ENCODE measurements at places on chromosomes 12 and 14.

DNA sequence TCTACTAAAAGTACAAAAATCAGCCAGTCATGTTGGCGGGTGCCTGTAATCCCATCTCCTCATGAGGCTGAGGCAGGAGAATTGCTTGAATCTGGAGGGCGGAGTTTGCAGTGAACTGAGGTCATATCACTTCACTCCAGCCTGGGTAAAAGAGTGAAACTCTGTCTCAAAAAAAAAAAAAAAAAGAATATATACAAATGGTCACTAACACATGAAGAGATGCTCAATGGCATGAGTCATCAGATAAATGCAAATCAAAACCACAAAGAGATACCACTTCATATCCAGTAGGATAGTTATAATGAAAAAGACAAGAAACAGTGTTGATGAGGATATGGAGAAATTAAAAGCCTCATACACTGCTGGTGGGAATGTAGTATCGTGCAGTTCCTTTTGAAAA lies 33.6 kb upstream of the METAP2 start:
- DNase-seq: peak; percentile 5

GRCh38 chr12:46473634-46474329 lies 101.2 kb upstream of the SLC38A2 start:
- DNase-seq: peak; percentile 84

GRCh38 chr12:45827974-45828373 lies 98.5 kb downstream of the ARID2 start:
- DNase-seq: no peak

GRCh38 chr12:100632445-100632892 lies 59.0 kb downstream of the GAS2L3 start:
- no peak for DNase-seq

GRCh38 chr12:94092516-94093241 lies 55.7 kb upstream of the PLXNC1 start:
- DNase-seq: peak; percentile 96

GRCh38 chr12:125148316-125148715 lies 83.1 kb downstream of the AACS start:
- DNase-seq: no peak

GRCh38 chr14:70842851-70843462 lies 33.6 kb upstream of the MAP3K9 start:
- no peak for DNase-seq

DNA sequence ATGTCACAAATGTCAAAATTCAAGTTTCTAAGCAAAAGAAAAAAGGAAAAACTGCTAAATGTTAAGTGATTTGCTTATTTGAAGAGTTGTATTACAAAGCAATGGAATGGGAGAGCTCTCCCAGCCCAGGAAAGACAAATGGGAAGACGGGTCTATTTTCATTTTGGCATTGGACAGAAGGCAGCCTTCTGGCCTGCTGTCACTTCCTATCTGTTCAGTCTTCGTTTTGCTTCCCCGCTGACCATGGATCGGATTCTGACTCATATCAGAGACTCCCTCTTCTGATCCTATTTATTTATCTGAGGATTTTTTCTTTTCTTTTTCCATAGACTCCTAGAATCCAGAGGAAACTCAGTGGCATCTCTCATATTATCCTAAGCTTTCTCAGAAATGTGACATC lies 634.9 kb downstream of the DIO2 start:
- DNase-seq: no peak

GRCh38 chr14:101357559-101358319 lies 203.6 kb upstream of the DIO3 start:
- DNase-seq: no peak

DNA sequence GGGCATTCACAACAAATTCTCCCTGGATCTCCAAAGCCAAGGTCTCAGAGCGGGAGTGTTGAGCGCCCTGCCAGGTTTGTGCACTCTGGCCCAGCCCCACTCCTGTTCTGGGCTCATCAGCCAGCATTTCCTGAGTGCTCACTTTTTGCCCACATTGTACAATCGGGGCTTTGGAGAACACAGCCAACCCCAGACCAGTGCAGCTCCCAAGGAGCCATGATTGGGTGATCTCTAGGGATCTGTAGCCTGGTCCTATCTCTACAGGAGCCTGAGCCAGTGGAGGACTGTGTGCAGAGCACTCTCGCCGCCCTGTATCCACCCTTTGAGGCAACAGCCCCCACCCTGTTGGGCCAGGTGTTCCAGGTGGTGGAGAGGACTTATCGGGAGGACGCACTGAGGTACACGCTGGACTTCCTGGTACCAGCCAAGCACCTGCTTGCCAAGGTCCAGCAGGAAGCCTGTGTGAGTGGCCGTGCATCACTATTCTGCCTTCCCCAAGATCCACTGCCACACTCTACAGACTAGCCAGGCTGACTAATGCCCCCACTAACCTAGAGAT lies 2.8 kb downstream of the ARHGEF40 start:
- no peak for DNase-seq

GRCh38 chr14:31484754-31485153 lies 3.1 kb downstream of the GPR33 start:
- no peak for DNase-seq

DNA sequence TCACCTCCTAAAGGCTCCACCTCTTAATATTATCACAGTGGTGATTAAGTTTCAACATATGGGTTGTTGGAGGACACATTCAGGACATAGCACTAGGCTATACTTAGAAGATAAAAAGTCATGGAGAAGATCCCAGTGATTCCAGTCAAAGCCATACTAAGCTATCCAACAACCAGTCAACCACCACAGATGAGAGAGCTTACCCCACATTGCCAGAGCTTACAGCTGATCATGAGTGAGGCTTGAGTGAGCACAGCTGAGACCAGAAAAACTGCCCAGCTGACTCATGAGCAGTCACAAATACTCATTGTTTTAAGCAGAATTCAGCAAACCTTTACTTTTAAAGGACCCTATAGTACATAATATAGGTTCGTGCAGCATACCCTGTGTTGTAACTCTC lies 85.1 kb downstream of the DRAM1 start:
- no peak for DNase-seq

DNA sequence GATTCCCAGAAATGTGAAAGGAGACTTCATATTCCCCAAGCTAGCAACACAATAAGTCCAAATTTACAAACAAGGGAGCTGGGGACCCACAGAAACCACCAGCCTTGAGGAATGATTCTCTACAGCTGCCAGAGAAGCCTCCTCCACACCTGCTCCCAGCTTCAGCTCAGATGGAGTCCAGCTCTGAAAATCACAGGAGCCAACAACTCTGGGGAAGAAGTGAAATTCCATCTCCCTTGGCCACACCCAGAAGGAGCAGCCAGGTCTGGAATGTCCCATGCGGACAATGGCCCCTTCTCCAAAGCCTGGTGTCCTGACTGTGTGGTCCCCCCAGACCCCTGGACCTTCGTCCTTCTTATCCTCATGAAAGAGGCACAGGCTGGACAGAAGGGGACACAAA lies 45.4 kb downstream of the SYNE3 start:
- DNase-seq: no peak

DNA sequence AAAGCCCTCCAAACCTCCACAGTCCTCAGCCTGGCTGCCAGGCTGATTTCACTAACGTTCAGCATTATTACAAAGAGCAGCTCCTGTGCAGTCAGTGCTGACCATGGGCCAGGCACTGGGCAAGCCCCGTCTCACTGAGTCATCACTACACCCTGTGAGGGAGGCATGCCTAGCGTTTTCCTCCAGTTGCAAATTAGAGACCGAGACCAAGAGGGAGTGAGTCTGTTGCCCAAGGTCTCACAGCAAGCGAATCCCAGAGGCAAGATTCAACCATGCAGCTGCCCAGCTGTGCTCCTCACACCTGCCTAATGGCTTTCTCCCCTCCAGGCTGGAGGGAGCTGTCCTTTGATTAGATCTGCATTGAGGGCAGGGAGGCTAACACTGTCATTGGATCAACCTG lies 229.3 kb upstream of the LHX5 start:
- no peak for DNase-seq

DNA sequence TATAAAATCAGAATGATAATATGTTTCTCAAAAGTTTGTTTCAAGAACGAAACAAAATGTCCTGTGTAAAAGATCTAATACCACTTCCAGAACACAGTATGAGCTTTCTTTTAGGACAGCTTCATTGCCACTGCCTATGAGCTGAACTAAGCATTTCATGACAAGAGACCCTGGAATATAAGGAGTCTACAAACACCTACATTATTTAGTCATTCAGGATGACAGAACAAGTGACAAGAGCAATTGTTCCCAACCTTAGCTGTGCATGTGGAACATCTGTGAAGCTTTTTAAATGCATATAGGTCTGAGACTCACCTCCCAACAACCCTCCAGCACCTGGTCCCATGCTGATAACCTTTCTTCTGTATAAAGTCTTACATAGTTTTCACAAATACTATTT lies 103.1 kb upstream of the GARIN6 start:
- DNase-seq: no peak

DNA sequence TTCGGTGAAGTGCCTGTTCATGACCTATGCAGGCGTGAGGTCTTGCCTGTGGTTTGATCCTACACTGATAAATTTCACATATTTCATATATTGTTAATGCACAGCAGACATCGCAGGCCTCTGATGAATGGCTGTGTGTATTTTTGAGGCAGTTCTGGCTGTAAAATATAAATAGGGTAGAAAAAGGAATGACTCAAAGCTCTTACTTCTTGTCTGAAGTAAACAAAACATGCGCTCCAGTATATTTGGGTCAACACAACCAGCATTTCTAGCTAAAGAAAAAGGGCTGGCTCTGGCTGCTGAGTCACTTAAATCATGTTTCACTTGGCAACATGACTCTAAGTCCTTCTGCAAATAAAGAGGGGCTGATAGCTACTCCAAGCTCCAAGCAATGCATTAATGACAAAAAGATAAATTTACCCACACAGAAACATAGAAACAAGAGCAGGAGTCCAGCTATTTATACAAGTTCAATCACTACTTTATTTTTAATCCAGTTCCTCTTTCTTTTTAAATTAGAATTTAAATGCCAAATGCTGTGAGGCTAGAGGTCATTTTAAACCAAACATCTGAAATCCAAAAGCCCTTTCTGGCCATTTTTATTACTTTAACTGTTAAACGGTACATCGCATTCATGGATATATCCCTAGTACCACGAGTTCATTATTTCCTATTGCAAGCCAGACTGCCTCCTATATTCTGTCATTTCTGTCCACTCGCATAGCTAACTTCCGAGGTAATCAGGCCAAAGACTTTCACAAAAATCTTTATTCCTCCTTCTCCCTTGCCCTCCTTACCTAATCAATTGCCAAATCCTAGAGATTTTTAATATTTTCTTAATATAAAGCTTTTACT lies 54.3 kb upstream of the TMCC3 start:
- peak; percentile 57 for DNase-seq

- DNase-seq: no peak
These were observed 234.2 kb upstream of the RGS6 start for GRCh38 chr14:71698027-71698426.

DNA sequence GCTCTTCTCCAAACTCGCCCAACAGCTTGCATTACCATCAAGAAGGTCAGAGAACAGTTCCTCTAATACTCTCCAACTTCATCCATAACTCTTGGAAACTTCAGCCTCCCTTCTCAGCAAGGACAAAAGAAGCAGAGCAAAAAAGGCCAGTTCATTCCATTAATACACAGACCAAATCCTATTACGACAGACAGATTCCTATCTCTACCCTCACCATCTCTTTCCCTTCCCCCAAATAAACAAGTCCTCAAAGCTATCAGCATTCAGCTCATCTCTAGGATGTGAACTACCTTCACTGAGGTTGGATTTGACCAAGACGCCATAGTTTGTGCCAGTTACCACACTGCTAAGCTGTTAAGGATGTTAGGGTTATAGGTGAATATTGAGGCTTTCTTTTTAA lies 25.2 kb downstream of the SINHCAF start:
- DNase-seq: no peak

DNA sequence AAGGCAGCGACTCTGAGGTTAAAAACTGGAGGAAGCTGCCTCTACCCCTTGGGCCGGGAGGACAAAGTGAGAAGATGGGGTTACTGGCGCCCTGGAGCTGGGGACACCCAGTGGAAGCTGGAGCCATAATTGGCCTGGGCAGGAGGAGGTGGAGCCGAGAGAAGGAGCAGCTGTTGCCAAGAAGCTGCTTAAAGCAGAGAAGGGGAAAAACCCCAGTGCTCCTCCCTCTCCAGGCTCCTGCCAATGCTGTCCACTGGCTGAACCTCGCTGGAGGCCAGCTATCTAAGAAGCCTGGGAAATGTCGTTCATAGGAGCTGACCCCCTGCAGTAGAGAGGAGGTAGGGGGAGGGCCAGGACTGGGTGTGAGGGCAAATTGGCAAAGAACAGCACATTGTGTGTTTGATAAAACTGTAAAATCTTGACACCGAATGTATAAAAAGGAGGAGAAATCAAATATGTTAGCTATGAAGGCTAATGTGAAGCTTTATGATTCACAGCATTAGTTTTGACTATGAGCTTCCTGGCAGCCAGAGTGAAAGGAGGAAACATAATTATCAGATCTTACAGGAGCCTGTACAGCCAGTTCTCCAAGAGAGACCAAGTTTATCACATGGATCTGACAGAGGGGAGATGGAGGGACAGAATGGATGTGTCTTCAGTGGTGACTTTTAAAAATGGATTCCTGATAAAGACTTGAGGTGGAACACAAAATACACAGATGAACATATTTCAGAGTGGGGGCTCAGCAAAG lies 9.5 kb downstream of the HHIPL1 start:
- DNase-seq: peak; percentile 75

GRCh38 chr14:32073537-32074189 lies 3.4 kb upstream of the ARHGAP5 start:
- DNase-seq: peak; percentile 81

DNA sequence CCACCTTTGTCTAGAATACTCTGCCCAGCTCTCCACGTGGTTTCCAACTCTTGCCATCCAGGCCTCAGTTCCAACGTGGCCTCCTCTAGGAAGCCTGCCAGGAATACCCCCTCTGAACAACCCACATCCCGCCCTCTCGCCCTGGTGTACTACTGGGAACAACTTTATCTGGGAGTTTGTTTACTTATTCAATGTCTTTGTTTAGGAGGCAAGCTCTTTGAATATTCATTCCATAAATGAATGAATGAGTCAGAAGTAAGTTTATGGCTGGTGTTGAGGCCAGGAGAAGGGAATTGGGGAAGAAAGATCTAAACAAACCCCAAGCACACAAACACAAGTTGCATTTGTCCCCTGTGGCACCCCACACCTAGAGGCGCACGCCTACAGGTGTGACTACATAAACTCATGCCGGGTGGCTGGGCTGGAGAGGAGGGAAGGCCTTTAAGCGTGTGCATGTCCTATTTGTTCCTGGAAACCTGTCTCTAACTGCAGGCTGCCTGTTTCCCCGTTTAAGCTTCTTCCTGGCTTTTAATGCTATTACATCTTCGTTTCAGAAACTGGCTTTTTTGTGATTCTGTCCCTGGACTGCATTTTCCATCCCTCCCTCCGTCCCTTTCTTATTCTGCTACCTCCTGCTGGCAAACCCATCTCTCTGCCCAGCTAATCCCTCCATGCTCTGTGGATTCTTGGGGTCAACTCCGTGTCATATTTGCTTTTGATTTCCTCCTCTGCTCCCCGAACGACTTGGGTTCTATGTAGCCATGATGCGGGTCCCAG lies 57.9 kb downstream of the FZD10 start:
- no peak for DNase-seq

GRCh38 chr12:83676781-83677295 lies 990.1 kb downstream of the TMTC2 start:
- DNase-seq: no peak

GRCh38 chr12:67223225-67223624 lies 45.9 kb upstream of the CAND1 start:
- no peak for DNase-seq

- DNase-seq: no peak
These were observed 65.8 kb downstream of the RIN3 start for GRCh38 chr14:92579244-92579936.

GRCh38 chr14:102917469-102918211 lies 4.8 kb upstream of the AMN start:
- DNase-seq: no peak

- peak; percentile 60 for DNase-seq
These were observed 131.6 kb downstream of the KSR2 start for GRCh38 chr12:117836999-117837736.

Data from astrocyte of the cerebellum (primary cell).